ENCODE measurements at places on chromosomes 7 and 10.

DNA sequence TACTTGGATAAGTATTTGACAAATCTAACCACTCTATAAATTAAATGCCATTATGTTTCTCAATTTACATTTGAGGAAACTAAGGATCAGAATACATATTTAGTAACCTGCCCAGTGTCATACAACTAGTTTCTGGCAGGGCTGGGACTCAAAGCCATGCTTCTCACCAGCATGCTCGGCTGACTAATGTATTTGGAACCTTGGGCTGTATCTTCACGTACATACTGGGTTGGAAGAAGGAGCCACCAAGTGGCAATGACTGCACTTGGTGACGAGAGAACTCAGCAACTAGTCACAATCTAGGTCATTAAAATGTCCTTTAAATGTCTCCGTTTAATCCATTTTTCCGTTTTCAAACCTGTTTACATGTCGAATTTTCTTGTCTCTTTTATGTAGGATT lies 42.9 kb downstream of the CHRM2 start:
- DNase-seq, result no peak

DNA sequence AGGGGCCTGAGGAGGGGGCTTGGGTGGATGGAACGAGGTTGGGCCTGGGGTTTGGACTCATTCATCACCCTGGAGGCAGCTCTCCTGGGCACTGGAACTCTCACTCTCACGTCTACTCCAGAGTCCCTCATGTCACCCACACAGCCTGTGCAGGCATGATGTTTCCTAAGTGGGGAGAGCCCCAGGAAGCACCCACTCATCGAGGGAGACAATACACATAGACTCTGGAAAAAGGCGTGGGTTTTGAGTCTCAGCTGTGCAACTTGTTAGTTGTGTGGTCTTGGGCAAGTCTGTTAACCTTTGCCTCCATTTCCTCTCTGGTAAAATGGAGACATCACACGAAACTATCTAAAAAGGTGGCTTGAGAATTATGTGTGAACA lies 25.9 kb upstream of the RBM20 start:
- DNase-seq, result no peak

- DNase-seq, result peak; percentile 31
These were observed 121.2 kb downstream of the UBE2H start for GRCh38 chr7:129831424-129832058.

GRCh38 chr7:90225181-90225580 lies 13.6 kb downstream of the STEAP2 start:
- no peak for DNase-seq

DNA sequence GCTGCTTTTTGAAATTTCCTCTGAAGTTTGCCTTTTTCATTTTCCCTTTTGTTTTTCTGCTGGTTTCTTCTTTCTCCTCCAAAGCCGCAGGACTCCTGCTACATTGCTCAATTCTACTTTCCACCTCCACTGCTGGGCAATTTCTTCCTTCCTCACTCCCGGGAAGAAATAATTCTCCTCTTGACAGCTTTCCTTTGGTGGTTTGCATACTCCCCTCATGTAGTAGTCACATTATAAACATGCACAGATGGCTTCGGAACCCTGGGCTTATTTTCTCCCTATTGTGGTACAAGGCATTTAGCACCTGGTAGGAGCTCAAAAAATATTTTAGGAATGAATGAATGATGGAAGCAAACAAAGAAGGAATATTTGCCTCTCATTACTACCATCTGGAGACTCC lies 977.2 kb downstream of the LRMDA start:
- DNase-seq, result no peak

- peak; percentile 57 for DNase-seq
These were observed 15.2 kb downstream of the OAT start for GRCh38 chr10:124403548-124403947.

GRCh38 chr7:55107946-55108345 lies 89.1 kb downstream of the EGFR start:
- no peak for DNase-seq

DNA sequence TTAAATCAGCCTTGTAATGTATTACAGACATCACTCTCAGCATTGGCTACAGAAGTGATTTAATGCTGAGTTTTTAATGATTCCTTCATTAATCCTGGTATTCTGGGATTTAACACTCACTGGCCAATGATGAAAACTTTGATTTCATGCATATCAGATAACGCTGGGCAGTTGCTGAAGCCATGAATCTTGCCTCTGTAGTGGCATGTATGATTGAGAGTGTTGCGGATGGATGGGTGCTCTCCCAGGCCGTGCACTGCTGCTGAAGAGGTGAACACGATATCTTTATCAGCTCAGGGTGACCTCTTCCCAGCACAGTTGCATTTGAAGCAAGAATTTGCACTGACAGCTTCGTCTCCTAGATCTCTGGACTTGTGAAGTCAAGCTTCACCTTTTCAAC lies 168.7 kb downstream of the LRRC4 start:
- peak; percentile 21 for DNase-seq

DNA sequence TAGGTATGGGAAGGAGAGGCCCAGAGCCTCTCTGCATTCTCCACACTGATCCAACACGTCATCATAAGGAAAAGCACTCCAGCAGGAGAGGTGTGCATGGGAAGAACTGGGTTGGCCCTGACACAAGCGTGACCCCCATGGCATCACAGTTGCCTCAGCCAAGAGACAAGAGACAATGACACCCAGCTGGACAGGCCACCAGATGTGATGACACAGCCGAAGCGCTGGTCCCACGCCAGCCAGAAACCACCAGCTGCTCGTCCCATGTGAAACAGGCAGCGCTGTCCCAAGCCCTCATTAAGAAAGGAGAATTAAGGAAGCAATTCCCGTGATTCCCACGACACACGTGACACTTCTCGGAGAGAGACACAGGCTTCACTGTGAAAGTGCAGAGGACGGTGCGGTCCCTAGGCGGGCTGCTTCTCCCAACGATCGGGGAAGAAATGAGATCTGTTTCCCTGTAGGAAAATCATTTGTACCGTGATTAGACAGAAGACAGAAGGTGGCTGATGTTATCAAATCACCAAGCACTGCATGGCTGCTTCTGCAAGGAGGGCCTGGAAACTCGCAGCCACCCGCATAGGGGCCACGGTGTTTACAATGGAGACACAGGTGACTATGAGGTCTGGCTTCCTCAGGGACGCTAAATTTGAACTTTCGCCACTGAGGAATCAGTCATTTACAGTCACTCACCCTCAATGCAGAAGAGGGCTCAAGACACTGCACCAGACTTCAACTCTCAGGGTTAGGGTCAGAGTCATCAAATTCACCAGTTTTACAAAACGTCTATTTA lies 74.5 kb downstream of the DIP2C start:
- no peak for DNase-seq

DNA sequence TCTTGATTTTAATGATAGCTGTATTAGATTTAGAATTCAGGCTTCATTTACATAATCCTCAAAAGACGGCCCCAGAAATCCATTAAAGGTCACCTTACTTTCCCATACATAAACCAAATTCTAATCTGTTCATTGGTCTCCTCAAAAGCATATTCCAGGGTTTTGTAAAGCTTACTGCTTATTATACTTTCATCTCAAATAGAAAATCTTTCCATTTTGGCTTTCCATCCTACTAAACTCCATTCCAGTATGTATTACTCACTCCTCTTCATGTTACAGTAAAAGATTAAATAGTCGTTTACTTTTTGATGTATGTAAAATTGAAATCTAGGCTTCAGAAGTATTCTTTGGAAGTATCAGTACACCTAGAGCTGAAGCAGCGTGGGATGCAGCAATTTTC lies 143.5 kb upstream of the LRRN3 start:
- no peak for DNase-seq

- DNase-seq, result no peak
These were observed 3.2 kb upstream of the ATOH7 start for GRCh38 chr10:68235111-68235510.

DNA sequence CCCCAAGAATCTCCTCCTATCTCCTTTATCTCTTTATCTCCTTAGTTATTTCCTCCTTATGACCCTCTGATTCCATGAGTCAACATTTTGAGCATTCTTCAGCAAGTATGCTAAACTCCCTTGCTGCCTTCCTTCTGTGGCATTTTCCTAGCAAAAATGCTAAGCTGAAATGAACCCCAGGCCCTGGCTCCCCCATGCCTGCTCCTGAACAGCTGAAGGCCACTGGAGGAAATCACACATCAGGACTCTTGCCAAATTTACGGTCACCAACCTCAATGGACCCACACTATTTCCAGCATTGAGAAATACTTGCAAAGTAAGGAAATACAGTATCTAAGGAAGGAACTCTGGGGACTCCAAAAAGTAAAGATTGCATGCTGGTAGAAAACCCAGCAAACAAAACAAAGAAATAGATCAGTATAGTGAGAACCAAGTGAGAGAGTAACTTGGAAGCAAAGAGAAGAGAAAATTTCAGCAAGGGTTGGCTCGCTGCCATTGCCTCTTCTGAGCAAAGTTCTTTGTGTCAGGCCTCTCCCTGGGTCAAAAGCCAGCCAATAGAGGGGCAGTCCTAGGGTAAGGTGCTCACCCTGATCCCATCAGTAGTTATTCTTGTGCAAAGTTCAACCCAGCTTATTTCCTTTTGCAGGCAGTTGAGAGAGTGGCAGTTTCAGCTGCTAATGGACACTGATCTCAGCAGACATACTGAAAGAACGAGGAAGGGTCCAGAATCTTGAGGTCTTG lies 5.1 kb upstream of the PLEKHS1 start:
- DNase-seq, result no peak

DNA sequence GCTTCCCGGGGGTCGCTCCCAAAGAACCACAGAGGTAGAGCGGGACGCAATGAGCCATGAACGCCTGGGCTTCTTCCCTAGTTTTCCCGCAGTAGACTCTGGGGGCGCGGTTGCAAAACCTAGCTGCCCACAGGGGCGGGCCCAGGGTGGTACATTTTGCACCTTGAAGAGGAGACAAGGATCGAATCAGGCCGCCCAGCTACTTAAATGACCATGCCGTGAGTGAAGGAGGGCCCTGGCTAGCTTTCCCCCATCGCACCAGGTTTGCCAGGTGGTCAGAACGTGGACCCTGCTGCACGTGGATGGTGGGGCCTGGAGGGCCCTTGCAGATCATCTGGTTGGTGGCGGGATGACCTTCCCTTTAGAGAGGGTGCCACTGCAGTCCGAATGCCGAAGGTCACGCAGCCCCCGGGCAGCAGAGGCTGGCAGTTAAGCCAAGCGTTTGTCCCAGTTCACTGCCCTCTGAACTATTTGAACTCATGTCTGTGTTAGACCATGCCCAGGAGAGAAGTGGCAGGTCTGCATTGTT lies 604 bp upstream of the SHTN1 start:
- no peak for DNase-seq

DNA sequence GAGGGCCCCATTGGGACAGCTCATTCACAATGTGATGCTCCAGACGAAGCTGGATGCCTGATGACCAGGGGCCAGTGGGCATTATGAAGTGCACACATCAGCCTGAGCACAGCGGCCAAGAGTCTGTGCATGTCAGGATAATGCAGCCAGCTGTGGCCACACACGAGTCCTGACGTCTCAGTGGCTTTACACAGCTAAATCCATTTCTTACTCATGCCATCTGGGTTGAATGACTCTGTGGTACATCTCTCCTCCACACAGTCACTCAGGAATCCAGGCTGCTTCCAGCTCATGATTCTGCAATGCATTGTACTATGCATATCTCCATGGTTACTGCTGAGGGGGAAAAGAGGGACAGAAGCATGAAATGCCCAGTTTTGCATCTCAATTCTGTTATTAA lies 123.6 kb downstream of the PRLHR start:
- DNase-seq, result no peak

GRCh38 chr7:84175461-84175860 lies 19.1 kb downstream of the SEMA3A start:
- no peak for DNase-seq

DNA sequence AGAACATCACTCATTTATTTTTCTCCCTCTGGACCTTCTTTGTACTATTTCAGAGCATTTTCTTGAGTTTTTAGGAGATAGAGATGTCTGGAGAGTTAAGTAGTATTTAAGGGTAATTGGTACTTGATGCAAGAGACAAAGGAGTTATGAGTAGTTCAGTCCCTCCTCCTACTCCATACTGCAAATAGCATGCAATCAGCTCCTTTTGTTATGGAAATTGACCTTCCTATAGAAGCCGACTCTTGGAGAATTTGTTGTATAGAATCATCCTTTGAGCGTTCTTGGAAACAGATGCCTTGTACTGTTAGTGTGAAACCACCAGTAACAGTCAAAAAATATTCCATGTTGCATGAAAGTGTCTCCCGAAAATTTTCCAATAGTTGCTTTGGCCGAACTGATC lies 428.2 kb upstream of the GALNT17 start:
- DNase-seq, result no peak

DNA sequence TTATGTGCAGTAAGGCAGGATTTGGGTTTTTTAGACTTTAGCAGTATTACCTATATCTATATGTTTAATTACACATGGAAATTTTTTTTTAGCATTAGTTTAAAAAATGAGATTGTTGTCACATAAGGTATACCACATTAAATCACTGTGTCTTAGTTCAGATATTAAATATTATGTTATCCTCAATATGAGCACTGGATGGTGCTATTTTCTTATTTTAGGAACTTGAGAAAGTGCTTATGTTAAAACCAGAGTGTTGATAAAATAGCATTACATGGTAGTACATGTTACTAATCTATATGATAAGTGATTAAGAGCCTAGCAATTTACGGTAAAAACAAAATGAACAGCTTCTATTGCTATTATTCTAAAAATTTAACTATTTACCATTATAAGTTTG lies 28.8 kb downstream of the MIOS start:
- DNase-seq, result no peak

- no peak for DNase-seq
These were observed 2.0 kb downstream of the BAG3 start for GRCh38 chr10:119653209-119653608.

DNA sequence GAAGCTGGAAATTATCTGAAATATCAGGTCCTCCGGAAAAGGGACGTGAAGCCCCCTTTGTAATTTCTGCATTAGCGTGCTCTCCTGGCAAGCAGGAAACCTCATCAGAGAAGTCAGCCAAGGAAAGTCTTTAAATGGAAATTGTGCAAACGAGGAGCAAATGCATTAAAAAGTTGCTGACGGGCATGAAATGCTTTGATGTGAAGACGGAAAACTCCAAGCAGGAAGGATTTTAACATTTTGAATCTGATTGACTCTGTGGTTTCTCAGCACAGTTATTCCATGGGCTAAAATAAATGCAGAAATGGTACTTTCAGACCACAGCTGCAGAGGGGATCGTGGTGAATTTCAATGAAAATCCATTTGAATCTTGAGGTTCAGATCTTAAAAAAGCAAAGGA lies 167.8 kb downstream of the AHR start:
- peak; percentile 2 for DNase-seq

- DNase-seq, result no peak
These were observed 286.5 kb downstream of the DOCK4 start for GRCh38 chr7:111919631-111920179.

DNA sequence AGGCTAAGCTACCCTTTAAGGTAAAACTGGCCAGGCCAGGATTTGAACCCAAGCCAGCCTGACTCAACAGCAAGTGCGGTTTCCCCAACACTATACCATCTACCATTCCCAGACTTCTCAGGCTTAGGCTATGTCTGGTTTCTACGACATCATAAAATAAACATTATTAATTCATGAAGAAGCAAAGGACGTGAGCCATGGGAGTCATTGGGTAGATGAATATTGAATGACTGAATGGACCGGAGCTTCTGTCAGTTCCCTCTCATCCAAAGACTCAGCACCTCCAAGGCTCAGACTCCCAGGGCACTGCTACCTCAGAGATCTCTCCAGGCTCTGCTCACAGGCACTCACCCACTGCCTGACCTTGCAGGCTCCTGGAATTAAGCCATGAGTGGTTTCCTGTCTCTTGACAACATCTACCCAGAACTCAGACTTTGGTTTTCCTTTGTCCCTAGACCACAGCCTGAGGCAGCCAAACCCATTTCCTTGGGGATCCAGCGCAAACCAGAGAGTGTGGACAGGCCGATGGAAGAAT lies 64.6 kb upstream of the STEAP1B start:
- DNase-seq, result no peak

- DNase-seq, result no peak
These were observed 337.3 kb upstream of the GHITM start for GRCh38 chr10:83801983-83802382.
